ENCODE measurements at places on chromosomes 2 and 18.

DNA sequence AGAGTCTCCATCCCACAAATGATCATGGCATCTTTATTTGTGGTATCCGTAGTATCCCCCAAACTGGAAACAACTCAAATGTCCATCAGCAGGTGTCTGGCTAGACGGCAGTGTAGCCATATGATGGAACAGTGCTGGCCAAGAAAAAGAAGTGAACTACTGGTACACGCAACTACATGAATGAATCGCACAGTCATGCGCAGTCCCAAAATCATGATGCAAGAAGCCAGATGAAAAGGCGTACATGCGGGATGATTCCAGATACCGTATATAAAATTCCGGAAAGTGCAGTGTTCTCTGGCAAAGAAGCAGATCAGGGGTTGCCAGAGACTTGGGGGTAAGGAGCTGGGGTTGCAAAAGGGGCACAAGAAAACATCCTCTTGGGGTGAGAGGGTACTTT, 102.5 kb downstream of the ASAP2 start:
- DNase-seq: no peak

DNA sequence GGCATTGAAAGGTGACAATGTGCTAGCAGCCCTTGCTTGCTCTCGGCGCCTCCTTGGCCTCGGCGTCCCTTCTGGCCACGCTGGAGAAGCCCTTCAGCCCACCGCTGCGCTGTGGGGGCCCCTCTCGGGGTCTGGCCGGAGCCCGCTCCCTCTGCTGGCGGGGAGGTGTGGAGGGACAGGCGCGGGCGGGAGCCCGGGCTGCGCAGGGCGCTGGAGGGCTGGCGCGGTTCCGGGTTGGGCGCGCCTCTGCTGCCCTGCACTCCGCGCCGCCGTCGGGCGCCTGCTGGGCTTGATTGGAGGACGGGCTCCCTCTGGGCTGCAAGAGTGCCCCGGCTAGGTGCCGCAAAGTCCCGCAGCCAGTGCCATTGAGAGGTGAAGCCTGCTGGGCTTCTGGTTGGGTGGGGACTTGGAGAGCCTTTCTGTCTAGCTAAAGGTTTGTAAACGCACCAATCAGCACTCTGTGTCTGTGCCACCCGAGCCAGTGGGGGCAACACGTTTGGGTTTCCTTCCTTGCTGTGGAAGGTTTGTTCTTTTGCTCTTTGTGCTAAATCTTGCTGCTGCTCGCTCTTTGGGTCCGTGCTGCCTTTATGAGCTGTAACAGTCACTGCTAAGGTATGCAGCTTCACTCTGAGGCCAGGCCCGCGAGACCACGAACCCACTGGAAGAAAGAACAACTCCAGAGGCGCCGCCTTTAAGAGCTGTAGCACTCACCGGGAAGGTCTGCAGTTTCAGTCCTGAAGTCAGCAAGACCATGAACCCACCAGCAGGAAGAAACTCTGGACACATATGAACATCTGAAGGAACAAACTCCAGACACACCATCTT, 14.8 kb upstream of the IMP4 start:
- DNase-seq: no peak

- no peak for DNase-seq
These were observed 1.5 kb downstream of the KANSL3 start for GRCh38 chr2:96636551-96637171.

DNA sequence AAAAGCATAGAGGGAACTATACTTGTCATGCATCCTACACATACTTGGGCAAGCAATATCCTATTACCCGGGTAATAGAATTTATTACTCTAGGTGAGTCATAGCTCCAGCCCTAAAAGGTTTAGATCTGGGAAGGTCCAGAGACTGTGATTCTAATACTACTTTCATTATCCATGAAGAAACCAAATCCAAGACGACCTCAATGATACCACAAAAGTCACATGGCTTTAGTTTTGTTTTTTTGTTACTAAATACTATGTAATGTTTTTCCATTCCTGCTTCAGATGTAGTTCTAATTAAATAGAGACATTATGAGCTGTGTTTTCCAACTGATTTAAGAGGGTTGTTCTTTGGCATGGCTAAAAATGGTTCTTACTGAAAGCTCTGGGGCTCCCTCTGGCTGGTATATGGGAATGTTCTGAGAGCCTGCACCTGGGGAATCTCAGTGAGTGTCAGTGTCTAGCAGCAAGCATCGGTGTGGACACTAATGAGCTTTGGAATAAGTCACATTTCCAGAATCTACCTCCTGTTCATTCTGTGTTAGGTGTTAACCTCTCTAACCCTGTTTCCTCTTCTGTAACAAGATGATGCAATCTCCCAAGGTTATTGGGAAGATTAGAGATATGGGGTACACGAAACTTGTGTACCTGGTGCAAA, 20.5 kb upstream of the IL1RL2 start:
- DNase-seq: no peak

- DNase-seq: no peak
These were observed 265.7 kb upstream of the HS6ST1 start for GRCh38 chr2:128584296-128584890.

- no peak for DNase-seq
These were observed 400.6 kb downstream of the IRS1 start for GRCh38 chr2:226399006-226399405.

GRCh38 chr2:16130906-16131400, 190.6 kb downstream of the MYCN start:
- DNase-seq: no peak

- no peak for DNase-seq
These were observed 486.7 kb upstream of the GCFC2 start for GRCh38 chr2:76197428-76197827.

GRCh38 chr18:58800582-58800981, 64.1 kb upstream of the ZNF532 start:
- DNase-seq: no peak

GRCh38 chr2:232981356-232981755, 31.7 kb downstream of the NGEF start:
- DNase-seq: no peak

DNA sequence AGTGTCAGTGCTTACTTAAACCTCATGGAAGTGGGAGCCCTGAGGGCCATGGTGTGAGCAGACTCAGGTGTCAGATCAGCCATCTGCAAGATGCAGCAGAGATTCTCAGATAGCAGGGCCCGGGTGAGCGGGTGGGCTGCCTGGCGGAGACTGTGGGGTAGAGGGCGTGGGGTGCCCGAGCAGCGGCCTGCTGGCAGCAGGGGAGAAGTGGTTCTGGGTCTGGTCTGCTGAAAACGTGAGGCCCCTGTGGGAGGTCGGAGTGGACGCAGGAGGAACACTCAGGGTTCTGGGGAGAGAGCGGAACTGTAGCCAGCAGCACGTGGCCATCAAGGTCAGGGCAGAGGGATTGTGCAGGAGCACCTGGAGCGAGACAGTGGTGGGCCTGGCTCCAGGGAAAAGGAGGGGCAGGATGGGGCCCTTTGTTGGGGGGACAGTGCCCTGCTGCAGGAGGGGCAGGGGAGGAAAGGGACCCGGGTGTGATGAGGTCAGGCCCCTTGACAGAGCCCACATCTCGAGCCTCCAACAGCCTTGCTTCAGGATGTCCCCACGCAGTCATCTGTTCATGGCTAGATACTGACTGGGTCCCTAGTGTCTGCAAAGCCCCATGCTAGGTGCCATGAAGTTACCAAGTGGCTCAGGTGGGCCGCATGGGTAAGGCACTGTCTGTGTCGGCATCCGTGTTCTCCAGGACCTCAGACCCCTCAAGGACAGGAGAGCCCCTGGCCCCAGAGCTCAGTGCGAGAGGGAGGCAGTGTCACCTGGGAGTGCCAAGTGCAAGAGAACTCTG, 2.7 kb upstream of the ESPNL start:
- DNase-seq: no peak

DNA sequence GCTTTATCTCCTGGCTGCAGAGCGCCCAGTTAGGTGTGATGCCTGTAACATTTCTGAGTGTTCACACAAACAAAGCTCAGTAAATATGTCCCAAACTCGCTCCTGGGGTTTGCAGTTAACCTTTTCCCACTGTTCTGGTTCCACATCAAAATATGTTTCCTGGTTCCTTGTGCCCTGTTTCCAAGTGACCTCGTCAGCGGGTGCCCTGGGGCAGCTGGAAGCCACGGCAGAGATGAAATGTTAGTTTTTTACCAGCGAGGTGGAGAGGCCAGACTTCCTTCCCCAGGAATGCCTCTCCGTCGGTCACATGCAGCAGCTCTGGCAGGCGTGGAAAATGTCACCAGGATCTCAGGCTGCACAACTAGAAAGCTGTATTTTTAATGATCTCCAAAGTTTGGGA, 18.2 kb downstream of the NFATC1 start:
- no peak for DNase-seq

- no peak for DNase-seq
These were observed 1188.2 kb upstream of the FAM98A start for GRCh38 chr2:34787341-34787740.

GRCh38 chr2:100938031-100939026, 63.8 kb upstream of the RPL31 start:
- no peak for DNase-seq

- DNase-seq: no peak
These were observed 28.1 kb upstream of the RASGRP3 start for GRCh38 chr2:33448220-33448899.

DNA sequence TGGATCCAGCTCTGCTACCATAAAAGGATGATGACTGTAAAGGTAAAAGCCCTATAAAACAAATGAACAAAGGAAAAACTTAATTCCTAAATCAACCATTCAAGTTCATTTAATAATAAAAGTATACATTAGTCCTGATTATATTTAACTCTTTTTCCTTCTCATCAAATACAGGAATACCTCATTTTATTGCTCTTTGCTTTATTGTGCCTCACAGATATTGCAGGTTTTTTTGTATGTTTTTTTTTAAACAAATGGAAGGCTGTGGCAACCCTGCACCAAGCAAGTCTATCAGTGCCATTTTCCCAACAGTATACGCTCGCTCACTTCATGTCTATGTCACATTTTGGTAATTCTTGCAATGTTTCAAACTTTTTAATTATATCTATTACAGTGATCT, 38.2 kb downstream of the USP37 start:
- no peak for DNase-seq

- DNase-seq: no peak
These were observed 136.5 kb upstream of the ETAA1 start for GRCh38 chr2:67260343-67261277.

GRCh38 chr18:37476182-37476581, 89.4 kb downstream of the CELF4 start:
- DNase-seq: no peak

DNA sequence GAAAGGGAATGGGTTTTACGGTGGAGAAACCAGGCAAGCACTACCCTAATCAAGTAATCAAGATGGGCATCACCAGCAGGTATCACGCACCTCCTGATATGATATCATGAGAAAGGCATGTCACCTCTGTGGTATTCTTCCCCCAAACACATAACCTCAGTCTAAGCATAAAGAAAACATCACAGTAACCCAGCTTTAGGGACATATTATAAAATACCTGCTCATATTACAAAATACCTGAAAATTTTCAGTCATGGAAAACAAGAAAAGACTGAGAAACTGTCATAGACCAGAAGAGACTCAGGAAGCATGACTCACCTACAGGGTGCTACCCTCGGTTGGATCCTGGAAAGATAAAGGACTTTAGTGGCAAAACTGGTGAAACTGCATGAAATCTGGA, 30.5 kb downstream of the GCKR start:
- DNase-seq: no peak

GRCh38 chr2:78870343-78870967, 155.0 kb upstream of the REG3G start:
- no peak for DNase-seq

DNA sequence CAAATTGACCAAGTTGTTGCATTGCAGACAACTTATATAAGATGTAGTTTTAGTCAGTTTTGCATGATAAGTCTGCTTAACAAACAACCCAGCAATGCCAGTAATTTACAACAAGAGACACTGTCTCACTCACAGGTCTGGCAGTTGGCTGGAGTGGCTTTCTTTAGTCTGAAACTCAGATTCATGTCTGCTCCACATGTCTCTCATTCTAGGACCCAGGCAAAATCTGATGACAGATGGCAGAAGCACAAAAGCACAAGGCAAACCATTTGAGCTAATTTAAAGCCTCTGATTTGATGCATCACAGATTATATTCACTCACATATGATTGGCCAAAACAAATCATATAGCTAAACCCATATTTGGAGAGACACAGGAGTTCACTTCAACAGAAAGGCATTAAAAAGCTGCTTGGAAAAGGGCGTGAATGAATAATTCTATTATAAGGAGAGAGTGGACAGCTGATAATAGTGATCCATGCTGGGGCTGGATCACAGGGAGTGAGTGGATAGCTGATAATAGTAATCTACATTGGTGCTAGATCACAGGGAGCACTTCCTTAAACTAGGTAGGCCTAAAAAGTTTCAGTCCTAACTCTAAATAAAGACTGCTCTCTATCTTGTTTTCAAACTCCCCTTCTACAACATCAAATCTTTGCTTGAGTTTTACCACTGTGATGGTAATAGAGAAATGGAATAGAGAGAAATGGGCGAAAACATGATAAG, 593.2 kb upstream of the ZNF804A start:
- no peak for DNase-seq

- DNase-seq: no peak
These were observed 133.6 kb downstream of the SP3 start for GRCh38 chr2:173831312-173832229.

DNA sequence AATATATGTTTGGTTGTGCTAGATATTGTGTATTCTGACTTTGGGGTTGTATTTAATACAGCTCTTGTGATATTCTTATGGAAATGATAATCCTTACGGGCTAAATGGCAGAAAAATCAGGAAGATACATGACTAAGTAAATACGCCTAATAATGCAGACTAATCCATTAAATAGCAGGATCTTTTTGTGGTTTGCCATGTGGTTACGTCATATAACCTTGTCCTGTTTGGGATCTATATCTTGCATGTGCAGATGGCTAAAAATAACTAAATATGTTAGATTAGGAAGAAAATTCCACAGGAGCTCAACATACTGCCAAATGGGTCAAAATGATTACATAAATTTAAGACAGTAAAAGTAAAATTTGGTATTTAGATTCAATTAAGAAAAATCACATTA, 83.0 kb downstream of the NEB start:
- no peak for DNase-seq

DNA sequence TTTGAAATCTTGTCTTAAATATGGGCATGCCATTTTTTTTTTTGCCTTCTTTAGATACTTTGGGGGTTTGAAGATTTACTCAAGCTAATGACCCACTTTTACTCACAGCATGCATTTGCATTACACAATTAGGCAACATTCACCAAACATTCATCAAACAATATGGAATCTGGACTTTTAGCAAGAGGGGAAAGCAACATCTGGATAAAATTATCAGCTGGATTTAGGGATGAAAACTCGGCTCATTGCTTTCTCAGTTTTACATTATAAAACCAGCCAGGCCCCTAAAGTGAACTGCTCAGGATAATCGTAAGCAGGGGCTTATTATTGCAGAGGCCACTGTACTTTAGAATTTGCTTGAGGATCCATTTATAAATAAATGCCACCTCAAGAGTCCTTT, 44.7 kb downstream of the SOX11 start:
- no peak for DNase-seq

All from stimulated activated CD4-positive, alpha-beta T cell treated with anti-CD3 and anti-CD28 coated beads, Interleukin-4, amount 100 ng/mL, for 4 hours (primary cell).